Left cardiac atrium (tissue), 4 donors: ENCODE measurements at places on chromosomes 6 and 20. TPM values are rescaled to one million over a fixed set of nuclear protein-coding genes. Genes with fewer than 3 reads are reported as not detected.
A peak's percentile ranks its signal among the peaks of the same experiment; 100 is the strongest.

DNA sequence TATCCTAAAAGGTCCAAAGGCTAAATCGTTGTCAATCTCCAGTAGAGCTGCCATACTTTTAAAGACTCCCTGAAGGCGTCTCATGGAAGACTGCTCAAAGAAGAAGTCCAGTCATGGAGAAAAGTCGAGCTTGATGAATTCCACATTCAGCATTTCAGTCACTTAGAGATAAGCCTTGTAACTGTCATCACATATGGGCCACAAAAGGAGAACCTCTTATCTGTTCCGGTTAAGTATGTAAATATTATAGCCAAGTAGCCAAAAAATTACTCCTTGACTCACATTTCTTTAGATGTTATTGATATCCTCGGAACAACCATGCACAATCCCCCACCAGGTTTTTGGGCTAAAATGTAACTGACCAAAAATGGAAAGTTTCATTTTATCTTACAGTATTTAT, 9.8 kb upstream of the CNKSR3 start:
- DNase-seq, result no peak

DNA sequence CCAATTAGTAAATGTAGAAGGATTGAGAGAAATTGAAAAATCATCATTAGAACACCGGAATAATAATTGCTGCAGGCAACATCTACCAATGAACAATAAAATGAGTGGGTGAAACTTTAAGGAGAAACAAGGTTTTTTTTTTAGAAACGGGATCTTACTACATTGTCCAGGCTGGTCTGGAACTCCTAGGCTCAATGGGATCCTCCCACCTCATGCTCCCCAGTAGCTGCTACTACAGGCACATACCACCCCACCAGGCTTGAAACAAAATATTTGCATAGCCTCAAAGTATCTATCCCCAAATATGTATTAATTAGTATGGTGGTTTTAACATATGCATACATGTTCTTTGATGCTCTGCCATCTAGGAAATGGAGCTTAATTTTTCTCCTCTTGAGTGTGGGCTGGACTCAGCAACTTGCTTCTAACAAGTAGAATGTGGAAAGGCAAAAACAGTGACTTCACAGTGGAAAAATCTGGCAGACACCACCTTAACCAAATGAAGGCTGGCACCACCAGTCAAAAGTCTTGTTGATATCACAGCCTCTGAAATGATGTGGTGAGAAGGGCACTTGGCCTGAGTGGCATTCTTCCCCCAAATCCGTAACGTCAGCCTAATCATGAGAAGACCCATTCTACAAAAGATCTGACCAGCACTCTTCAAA, 12.1 kb downstream of the NRSN2 start:
- DNase-seq, result no peak

- no peak for DNase-seq
These were observed 15.5 kb upstream of the ZFP57 start for GRCh38 chr6:29696147-29697125.

GRCh38 chr6:452301-453067, 60.9 kb downstream of the IRF4 start:
- DNase-seq, result no peak

The ARID1B gene
- 48.0 TPM for total RNA-seq

The MCHR2 gene
- not detected for total RNA-seq

The RALGAPB gene
- 27.2 TPM for total RNA-seq

The TREM2 gene
- 1.1 TPM for total RNA-seq

The EYA4 gene
- 8.5 TPM for total RNA-seq

DNA sequence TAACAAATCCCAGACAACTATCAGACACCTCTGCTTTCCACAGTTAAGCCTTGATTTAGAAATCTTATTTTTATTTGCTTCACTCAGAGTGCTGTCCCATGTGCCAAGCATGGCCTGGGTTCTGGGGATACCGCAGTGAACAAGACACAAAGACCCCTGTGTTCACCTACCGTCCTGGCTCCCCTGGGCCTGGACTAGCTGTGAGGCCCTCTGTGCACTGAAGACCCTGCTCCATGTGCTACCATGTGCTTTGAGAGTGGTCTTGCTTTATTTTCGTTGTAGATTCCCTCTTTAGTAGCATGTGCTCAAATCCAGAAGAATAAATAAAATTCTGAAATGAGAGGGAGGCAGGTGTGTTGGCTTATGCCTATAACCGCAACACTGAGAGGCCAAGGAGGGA, 22.5 kb downstream of the SUMO4 start:
- no peak for DNase-seq

DNA sequence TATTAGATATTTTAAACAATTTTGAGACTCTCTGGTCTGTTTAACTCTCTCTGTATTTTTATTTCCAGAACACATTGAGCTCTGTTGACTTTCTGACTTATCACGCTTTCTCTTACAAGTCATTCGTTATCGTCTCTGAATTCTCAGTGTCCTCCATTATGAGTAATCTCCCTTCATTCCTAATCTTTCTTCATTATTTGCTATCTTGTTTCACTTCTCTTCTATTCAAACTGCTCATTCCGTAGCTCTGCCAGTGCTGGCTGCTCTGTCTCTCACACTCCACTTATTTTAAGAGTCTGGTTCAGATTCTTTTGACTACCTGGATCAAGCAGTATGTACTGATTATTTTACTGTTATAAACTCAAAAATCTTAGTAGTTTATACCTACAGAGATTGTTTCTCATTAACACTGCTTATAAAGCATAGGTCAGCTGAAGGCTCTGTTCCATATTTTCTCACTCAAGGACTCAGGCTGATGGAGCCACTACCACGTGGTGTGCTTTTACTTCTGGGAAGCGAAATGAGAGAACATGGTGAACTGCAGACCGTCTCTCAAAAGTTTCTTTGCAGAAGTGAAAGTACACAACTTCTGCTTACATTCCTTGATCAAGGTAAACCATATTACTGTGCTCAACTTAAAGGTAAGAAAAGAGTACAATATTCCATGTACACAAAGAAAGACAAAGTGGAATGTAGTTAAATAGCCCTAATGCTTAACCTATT, 485.2 kb downstream of the GRIK2 start:
- no peak for DNase-seq

The SIRPB2 gene
- 5.4 TPM for total RNA-seq

The RAET1G gene
- 1.1 TPM for total RNA-seq

The MATN4 gene
- total RNA-seq, result not detected

The PRSS35 gene
- total RNA-seq, result 0.94 TPM

The TNF gene
- total RNA-seq, result 0.92 TPM

The ELOVL2 gene
- 1.2 TPM for total RNA-seq

DNA sequence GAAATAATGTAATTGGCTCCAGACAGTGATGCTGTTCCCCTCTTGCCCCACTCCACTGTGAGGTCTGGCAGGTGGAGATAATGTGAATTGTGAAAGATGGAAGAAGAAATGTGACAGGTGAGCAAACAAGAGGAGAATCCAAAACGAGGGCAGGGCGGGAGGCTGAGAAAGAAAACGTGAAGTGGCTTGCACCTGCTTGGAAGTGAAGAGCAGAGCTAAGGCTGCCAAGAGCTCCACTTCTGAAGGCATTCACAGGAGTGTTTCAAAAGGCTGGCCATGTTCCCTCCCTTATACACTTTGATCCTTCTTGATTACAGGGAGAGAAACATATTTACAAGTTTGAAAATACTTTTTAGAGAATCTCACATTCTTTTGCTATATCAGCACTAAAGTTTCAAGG, 359.4 kb downstream of the EPHA7 start:
- DNase-seq, result no peak

- peak; percentile 63 for DNase-seq
These were observed 2.9 kb downstream of the CHRNA4 start for GRCh38 chr20:63357921-63358905.

- no peak for DNase-seq
These were observed 30.0 kb downstream of the RAET1L start for GRCh38 chr6:149995235-149995750.

DNA sequence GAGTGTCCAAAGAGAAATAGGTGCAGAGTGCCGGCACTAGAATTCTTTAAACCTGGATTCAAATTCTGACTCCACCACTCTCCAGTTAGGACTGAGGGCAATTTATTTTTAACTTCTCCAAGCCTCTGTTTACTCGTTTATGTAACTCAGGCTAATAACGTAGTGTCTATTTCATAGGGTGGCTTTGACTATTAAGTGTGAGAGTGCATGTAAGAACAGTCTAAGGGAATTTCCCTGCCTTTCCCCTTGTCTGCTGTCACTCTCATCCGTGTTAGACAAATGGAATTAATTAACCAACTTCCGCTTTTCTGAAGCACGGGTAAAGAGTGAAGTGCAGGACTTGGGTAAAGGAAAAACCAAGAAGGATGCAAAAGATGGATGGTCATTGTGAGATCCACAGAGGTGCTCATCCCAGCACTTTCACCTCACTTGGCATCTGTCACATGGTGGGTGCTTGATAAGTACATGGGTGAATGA, 4.1 kb upstream of the ZKSCAN8 start:
- DNase-seq, result no peak

DNA sequence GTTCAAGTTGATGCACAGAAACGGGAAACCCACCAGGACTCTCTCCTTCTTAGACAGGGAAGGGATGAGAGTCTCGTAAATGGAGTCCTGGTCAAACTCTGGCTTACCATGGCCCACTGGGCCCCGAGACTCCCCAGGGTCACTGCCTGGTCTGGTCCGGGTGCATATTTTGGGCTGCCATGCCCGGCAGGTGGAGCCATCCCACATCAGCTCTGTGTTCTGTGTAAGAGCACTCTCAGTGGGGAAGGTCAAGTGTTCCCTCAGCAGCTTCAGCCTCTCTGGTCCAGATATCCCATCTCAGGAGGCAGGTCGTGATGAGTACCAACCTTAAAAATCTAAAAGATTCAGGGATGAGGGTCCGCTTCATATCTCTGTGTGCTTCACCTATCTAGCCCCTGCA, 138.8 kb downstream of the EDN3 start:
- DNase-seq, result no peak

The GSTA3 gene
- not detected for total RNA-seq

DNA sequence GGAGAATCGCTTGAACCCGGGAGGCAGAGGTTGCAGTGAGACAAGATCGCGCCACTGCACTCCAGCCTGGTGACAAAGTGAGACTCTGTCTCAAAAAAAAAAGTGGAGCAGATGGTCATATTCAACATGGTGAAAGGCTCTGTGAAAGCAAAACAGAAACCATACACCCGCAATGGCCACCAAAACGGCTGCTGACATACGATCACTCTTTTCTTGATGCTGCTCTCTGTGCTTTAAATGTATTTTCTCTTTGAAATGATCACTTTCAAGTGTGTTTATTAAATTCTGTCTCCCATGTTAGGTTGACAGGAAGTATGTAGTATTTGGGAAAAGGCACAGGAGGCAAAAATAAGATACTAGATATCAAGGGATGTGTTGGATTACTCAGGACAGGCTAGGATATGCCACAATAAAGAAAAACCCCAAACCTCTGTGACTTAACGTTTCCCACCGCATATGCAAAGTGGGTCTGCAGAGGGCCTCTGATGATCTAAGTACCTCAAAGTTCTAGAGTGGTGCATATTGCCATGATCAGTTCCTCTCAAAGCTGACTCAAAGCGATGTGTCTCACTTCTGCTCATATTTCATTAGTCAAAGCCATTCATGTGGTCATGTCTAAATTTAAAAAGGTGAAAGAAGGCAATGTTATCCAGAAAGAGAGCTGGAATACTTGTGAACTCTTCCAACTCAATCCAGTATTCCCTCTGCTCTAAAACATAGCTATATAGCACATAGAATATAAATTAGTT, 155.1 kb upstream of the SOX4 start:
- DNase-seq, result no peak

GRCh38 chr6:168737481-168737880, 296.5 kb downstream of the SMOC2 start:
- no peak for DNase-seq
